Smooth muscle cell of the umbilical artery (primary cell): ENCODE measurements at places on chromosomes 13 and 19. TPM values are rescaled to one million over a fixed set of nuclear protein-coding genes. Genes with fewer than 3 reads are reported as not detected.

Gene HRC
- 0.14 TPM in 1 of 2 replicates, not detected in the other for total RNA-seq

Gene REEP6
- 1.7 and 2.4 TPM in 2 replicates for total RNA-seq

Gene ENOX1
- total RNA-seq, result 2.1 TPM in 2 replicates

Gene ATP4A
- not detected in 2 replicates for total RNA-seq

Gene ZNF529
- total RNA-seq, result 11.0 and 13.8 TPM in 2 replicates

Gene SEMA6B
- total RNA-seq, result 0.23 and 0.30 TPM in 2 replicates

Gene CEBPA
- 0.14 and 0.30 TPM in 2 replicates for total RNA-seq

Gene SELENOV
- total RNA-seq, result not detected in 2 replicates

Gene PSG1
- total RNA-seq, result not detected in 2 replicates

Gene C19orf85
- total RNA-seq, result not detected in 2 replicates

Gene CKM
- not detected in 2 replicates for total RNA-seq

Gene FFAR3
- total RNA-seq, result not detected in 2 replicates

Gene ZNF253
- 3.2 and 3.3 TPM in 2 replicates for total RNA-seq

Gene IGFL3
- 0.55 and 2.4 TPM in 2 replicates for total RNA-seq

Gene HCN2
- 1.2 and 3.5 TPM in 2 replicates for total RNA-seq

Gene ATXN8OS
- not detected in 2 replicates for total RNA-seq

Gene LAIR1
- total RNA-seq, result not detected in 2 replicates

Gene SLITRK5
- total RNA-seq, result under 0.01 TPM in 1 of 2 replicates, not detected in the other

Gene ZNF665
- total RNA-seq, result 3.3 and 5.4 TPM in 2 replicates

Gene PEAK3
- total RNA-seq, result not detected in 2 replicates

Gene SMIM44
- total RNA-seq, result not detected in 2 replicates
